ENCODE measurements at places on chromosomes 12 and 14. TPM values are rescaled to one million over a fixed set of nuclear protein-coding genes. Genes with fewer than 3 reads are reported as not detected.

OR6C2 gene
- total RNA-seq, result not detected

OAS3 gene
- 19.1 TPM for total RNA-seq

GRCh38 chr14:98489115-98489514, 782.9 kb downstream of the BCL11B start:
- no peak for DNase-seq

DNA sequence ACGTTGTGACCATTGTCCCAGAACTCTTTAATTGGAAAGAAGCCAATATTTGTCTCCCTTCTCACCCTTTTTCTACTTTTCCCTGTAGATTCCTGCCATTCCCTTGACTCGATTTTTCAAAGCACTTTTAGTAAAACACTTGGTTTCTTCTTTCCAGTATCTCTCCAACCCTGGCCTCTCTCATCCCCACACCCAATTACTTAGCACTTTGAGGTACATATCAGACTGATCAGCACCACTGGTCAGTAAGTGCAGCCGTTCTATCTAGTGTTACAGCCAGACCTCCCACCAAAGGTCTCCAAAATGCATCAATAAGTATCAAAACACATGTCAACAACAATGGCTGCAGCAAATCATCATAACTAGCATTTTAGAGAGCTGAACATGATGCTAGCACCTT, 141.9 kb downstream of the BTG1 start:
- no peak for DNase-seq

DNA sequence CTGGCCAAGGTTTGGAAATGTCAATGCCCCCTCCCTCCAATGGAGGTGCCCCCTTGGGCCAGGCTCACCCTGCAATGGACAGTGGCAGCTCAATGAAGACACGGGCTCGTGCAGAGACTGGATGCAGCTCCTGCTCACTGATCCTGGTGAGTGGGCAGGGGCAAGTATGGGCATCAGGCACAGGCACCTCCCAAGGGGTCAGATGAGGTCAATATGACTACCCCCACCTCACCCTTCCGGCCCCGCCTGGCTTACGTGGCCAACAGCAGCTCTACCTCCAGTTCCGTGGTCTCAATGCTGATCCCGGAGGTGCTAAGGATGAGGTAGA, 13.6 kb downstream of the ITGA7 start:
- peak; percentile 59 for DNase-seq

- no peak for DNase-seq
These were observed 260.8 kb upstream of the G2E3 start for GRCh38 chr14:30297876-30298795.

GRCh38 chr14:71620401-71620800, 311.8 kb upstream of the RGS6 start:
- no peak for DNase-seq

DNA sequence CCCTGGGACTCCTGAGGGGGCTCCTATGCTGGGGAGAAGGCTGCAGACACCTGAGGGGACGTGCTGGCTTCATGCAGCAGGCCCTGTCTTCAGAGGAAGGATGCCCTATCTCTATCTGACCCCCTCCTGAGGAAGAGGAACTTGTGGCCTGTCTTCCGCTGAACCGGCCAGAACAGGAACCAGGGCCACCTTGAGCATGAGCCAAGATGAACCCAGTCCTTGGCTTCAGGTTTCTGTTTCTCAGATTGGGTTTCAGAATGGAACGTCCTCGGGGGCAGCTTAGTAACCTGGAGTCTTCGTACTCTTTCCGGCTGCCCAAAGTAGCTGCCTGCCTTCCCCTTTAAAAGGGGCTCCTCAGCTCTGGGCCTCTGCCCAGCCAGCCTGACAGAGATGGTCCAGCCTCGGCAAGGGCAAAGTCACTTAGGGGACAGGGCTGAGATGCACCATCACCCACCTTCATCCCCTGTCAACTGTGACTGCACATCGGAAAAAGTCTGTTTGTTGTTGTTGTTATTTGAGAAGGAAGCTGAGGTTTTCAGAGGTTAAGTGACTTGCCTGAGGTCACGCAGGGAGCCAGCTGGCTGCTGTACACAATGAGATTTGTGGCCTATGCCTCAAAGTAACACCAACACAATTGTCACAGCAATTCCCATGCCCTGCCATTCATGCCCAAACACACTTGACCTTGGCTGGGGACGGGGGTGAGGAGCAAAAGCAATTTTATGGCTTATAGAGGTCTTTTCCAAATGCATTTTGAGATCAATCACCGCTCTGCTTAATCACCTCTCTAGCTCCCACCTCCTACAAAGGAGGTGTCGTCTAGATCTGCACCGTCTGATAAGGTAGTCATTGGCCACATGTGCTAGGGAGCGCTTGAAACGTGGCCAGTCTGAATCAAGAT, 13.4 kb downstream of the ASB2 start:
- no peak for DNase-seq

TAS2R7 gene
- not detected for total RNA-seq

- DNase-seq, result no peak
These were observed 153.7 kb downstream of the CEP128 start for GRCh38 chr14:80787876-80788275.

DNA sequence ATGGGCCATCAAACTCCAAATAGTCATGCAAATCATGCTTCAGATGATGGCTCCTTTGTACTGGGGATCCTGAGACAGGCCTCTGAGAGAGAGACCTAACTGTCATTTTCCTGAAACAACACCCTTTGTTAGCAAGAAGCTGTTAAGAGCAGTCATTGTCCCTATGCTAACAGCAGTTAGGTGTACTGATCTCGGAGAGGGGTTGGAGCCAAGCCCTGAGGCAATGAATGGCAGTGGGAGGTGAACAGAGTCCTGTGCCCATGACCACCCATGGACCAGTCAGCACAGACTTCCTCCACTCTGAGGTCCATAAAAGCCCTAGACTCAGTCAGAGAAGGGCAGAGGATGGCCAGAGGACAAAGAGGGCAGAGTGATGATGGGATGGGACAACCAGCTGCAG, 747.6 kb upstream of the LRFN5 start:
- DNase-seq, result no peak

DNA sequence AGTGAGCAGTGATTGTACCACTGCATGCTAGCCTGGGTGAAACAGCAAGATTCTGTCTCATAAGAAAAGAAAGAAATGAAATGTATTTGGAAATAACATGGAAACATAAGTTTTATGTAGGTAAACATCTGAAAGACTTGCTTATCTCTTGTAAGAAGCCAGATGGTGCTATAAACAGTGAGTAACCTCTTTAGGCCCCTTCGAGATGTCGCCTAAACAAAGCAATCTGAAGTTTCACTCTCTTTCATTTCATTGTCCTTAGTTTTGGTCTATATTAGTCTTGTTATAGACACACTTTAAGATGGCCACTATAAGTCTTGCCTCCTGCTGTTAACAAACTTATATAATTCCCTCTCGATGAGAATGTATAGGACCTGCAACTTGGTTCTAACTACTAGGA, 472.6 kb upstream of the ATP2B1 start:
- no peak for DNase-seq

GRCh38 chr14:41799817-41800216, 193.1 kb downstream of the LRFN5 start:
- no peak for DNase-seq

DNA sequence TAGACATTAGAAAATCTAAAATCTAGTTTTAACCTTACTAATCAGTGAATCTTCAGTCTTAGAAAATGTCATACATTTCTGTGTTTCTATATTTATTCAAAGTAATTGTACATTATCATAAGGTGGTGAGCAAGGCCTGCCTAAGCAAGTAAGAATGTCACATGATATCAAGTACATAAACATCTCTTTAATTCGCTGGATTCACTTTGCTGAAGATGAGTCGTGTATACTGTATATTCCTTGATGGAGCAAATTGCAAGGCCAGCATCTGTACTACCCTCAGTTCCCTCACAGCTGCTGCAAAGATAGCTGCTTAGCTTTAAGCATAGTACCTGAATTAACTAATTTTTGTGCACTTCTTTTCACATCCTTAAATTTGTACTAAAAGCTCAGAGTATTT, 8.5 kb upstream of the AK7 start:
- no peak for DNase-seq

DNA sequence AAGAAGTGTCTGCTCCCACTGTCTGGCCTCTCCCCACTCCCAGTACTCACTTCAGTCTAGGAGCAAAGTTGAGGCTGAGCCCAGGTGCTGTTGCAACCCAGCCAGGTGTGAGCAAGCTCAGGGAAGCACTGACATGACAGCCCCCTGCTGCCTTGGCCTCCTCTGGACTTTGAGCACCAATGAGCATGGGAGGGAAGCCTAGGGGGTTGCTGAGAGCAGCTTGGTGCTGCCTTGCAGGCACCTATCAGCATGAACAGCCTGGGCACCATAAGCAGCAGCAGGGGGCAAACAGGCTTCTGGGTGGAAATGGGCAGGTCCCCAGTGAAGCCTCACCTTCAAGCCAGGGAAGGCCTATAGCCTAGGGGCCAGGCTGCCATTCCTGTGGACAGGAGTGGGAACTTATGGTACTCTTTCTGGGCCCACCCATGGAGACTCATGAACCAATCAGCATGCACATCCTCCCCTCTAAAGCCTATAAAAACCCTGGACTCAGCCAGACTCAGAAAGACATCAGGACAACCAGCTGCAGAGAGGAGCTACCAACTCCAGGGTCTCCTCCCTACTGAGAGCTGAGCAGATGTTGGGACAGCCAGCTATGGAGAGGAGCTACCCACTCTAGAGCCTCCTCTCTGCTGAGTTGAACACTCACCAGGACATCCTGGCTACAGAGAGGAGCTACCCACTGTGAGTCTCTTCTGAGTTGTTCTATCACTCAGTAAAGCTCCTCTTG, 49.3 kb downstream of the EGLN3 start:
- DNase-seq, result no peak

DNA sequence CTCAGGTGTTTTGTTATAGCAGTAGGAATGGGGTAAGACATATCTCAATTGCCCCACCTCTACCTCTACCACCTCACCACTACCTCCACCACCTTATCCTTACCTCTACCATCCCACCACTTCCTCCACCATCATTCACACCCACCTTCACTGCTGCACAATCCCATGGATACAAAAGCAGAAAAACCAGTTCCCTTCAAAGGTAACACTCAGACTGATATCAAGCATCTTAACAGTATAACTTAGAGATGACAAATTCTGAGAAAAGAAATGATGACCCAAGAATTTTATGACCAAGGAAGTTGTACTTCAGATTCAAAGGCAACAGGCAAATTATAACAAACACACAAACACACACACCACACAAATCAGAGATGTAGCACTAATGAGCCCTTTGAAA, 189.4 kb downstream of the NUAK1 start:
- no peak for DNase-seq

DNA sequence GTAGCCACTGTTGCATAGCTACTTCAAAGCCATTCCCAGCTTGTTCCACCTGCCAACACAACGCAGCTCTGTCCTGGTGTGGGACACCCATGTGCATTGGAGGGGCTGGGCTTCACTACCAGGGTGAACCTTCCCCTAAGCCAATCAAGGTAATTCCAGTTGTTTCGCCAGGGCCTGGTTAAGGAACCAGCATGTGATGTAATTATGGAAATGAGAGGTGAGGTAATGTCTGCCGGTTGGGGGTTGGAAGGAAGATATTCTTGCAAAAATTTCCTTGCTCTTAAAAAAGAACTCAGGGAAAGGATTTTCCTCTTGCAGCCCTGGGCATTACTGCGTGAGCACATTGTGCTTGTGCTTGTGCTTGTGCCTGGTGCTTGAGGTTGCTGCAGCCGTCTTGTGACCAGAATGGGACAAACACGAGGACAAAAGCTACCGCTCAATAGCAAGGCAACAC, 14.9 kb downstream of the TUBA1C start:
- no peak for DNase-seq

ARG2 gene
- total RNA-seq, result 8.5 TPM

DNA sequence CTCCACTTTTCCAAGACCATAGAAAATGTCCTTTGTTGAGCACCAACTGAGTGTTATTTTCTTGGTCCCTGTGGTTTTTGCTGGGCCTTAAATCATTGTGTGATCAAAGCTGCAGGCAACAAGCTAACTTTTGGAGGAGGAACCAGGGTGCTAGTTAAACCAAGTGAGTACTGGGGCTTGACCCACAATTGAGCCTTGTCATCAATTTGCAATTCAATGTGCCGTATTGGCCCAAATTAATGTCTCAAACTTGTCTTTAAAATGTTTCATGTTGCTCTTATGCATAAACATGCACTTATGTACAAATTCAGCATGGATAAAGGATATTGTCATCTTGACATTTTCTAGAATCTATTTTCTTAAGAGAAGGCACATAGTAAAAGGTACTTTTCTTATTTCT, 62.3 kb downstream of the DAD1 start:
- no peak for DNase-seq

GRCh38 chr12:7197841-7198240, 8.4 kb downstream of the PEX5 start:
- no peak for DNase-seq

SYNE2 gene
- total RNA-seq, result 197 TPM

CTSG gene
- 3.6 TPM for total RNA-seq

All from aorta (tissue), 5 donors.